ENCODE measurements at places on chromosomes 12 and 14.

DNA sequence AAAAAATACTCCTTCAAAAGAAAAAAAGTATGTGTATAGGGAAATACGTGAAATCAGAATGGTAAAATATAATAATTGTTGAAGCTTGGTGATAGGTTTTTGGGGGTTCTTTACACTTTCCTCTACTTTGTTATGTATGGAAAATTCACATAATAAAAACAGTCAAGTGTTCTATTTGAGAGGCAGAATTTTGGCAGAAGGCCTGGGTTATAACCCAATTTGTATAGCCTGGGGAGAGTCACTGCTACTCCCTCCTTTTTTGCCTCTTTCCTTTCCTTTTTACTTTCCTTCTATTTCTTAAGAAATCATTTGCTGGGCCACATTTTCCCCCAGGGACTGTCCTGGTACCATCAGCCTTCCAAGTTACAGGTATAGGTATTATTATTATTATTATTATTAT, 105.7 kb downstream of the CRADD start:
- DNase-seq: no peak

- DNase-seq: no peak
These were observed 398.1 kb downstream of the MED13L start for GRCh38 chr12:115879354-115879753.

DNA sequence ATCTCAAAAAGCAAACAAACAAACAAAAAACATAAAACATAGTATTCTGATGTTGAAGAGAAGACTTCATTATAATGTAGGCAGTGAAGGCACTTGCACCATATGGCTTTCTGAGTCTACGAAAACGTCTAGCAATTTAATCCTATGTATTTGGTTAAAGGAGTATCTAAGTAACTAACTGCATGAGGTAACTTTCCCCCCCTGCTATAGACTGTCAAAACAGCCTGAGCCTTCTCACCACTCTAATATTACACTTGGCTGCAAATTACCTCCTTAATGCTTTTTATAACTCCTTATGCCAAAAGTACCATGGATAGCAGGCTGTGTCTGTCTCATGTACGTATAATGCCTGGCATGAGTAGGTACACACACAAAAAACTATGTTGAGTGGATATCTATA, 607.6 kb upstream of the FLRT2 start:
- DNase-seq: no peak

DNA sequence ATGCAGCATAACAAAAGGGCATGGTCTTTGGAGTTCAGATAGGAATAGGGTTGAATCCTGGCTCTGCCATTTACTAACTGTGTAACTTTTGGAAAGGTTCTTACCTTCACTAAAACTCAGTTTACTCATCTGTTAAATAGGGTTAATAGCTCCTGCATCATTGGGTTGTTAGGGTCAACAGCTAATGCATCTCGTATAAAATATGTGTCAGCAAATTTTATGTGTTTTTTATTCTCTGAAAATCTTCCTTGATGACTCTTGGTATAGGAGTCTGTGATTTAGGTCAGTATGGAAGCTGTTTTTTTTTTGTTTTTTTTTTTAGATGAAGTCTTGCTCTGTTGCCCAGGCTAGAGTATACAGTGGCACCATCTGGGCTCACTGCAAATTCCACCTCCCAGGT, 36.1 kb upstream of the SRP54 start:
- DNase-seq: no peak

DNA sequence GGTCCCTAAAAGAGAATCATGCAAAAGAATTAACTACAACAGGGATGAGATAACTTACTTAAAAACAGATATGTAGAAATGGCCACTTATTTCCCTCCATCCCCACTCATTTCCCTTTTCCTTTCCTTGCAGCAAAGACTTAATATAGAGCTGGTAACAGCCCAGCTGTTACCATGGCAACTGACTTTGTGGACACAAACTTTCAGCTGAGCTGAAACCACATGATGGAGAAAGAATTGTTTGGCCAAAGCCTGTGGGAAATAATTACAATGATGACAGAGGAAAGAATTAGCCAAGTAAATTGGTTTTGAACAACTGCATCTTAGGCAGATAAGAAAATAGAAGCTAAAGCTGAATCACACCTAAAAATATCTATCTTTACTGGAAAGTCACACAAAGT, 364.9 kb downstream of the GALC start:
- DNase-seq: no peak

GRCh38 chr12:107287436-107288413, 194.4 kb upstream of the CRY1 start:
- DNase-seq: no peak
